Right forelimb (tissue), 1 donor: ENCODE measurements at places on chromosomes 7 and 10.

DNA sequence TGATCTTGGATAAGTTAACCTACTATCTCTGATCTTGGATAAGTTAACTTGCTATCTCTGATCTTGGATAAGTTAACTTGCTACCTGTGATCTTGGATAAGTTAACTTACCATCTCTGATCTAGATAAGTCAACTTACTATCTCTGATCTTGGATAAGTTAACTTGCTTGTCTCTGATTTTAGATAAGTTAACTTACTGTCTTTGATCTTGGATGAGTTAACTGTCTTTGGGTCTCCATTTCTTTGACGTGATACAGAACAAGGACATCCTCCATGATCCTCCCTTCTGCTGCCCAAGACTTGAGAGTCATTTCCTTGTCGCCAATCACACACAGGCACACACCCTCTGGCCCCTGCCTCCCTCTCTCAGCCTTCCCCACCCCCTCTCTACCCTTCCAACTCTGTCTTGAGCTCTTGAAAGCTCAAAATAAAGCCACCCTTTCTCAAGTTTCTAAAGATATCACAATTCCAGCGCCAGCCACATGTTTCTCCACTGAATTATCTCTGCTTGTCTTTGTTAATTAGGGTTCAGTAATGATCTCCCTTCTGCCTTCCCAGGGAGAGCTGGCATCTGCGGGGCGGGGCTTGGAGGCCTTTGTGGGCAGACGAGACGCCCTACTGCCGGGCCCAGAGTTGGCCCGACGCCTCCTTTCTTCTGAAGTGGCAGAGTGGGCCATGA lies 85.1 kb upstream of the GTF2I start:
- no peak for DNase-seq

DNA sequence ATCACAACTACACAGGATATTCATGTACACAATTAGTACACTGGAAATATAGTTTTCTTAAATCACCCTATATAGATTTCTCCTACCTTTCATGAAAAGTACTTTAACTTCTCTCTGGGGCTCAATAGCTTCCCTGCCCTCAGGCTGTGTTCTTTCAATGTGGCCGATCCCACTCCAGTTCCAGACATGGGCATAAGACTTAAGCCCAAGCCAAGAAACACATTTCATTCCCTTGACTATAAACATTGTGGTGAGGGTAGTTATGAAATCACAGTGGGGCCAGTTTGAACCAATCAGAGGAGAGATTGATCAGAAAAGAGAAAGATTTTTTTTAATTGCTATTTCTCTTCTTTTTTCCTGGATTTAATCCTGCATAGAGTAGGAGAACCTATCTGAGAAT lies 904.6 kb upstream of the SORCS1 start:
- DNase-seq = no peak

DNA sequence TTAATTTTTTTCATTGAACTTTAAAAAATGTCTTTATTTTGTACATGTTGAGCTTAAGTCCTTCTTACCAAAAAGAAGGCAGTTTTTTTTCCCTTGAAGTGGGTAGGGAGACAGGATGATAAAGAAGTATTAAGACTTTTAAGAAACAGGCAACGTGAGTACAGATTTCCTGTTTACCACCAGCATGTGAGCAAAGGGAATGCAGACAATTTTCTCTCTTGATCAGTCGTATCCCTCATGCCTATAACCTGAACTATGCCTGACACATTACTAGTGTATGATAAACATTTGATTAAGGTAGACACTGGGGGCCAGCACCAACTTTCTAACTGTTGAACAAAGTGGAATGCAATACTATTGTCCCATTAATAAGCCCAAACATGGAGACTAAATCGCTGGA lies 8.8 kb upstream of the OR2A2 start:
- DNase-seq = no peak

DNA sequence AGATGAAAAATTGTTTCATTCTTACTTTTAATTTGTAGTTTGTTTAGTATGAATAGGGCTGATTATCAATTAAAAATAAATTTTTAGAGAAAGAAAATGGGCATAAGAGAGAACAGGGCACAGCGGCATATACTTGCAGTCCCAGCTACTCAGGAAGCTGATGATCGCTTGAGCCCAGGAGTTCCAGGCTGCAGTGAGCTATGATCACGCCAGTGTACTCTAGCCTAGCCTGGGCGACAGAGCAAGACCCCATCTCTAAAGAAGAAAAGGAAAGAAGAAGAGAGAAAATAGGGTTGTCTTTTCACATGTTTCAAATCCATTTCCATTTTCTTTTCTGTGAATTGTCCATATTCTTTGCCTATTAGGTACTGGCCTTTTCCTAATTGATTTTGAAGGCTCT lies 8.0 kb downstream of the SMURF1 start:
- no peak for DNase-seq

DNA sequence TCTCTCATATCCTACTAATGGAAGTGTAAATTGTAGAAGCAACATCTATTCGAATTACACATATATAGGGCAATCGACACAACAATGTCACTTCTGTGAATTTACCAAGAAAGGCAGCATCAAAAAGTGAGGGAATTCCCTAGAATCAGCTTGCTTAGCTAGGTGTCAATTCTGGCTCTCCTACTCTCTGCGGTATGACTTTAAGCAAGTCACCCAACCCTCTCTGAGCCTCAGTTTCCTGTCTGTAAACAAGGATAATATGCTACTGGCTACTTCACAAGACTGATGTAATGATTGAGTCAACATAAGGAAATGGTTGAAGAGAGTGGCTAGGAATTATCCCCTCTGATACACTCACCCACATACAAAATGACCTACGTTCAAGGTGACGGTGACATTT lies 19.4 kb downstream of the CCDC6 start:
- DNase-seq = no peak

DNA sequence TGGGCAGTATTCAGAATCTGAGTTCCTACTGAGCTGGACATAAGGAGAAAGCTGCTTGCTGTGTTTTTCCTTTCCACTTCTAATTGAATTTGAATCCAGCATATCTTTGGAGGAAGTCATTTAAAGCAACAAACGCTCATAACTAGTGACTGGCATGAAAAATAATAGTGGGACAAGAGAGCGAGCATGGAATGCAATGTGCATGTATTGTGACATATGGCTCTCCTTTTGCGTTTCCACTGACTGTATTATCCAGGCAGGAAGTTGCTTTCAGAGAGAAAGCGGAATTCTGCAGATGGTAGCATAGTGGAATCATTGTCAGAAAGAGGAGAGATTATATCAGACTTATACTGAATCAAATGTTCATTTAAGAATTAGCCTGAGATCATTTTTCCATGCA lies 368.6 kb downstream of the REEP3 start:
- DNase-seq = no peak

DNA sequence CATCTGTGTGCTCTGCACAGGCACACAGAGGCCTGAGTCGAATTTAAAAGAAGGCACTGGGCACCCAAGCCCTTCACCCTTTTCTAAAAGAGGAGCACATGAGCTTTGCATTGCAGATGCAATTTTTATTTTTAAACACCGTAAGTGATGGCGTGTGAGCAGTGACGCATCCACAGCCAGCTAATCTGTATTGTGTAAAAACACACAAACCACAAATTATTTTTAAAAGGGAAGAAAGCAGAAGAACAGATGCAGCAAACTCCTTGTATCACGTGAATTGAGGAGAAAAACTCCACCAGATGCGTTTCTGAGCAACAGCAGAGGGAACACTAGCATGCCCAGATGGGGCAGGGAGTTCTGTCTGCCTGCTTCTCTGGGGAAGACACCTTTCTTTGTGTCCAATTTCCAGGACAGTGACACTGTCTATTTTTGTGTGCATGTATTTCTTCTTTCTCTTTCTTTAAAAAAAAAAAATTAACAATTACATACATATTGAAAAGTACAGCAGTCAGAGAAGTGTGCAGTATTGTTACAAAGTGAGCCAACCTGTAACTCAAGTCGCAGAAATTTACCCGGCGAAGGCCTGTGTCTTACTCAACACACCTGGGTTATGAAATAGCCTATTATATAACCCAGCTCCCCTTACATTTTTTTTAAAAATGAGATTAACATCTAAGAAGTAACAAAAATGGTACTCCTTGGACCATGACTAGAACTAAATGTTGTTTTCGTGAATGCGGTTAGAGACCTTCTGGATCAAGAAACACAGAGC lies 39.2 kb downstream of the EEPD1 start:
- no peak for DNase-seq

GRCh38 chr10:35707642-35708425 lies 65.7 kb upstream of the FZD8 start:
- DNase-seq = no peak

GRCh38 chr7:107860279-107860961 lies 30.6 kb upstream of the DLD start:
- no peak for DNase-seq

DNA sequence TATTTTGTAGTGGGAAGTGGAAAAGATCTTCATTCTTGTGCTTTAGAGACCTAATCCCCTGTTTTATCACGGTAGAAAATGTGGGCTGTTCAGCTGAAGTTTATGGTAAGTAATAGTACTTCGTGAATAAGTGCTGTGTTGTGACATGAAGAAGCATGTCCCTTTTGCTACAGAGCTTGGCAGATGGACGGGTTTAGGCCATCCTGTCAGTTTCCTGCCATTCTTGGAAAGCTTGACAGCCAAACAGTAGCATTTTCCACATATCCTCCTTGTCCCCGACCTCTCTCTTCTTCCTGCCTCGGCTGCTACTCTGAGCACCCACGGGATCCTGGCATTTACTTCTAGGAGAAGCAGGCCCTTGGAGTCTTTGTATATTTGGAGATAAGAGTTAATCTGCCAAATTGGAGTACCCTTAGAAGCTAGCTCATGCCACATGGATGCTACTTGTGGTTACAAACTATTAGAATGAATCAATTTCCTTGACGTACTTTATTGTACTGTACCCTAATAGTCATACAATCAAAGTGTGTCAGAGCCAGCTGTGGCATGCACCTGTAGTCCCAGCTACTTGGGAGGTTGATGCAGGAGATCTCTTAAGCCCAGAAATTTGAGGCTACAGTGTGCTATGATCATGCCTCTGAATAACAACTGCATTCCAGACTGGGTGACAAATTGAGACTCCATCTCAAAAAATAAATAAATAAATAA lies 39.2 kb downstream of the PNLIPRP3 start:
- DNase-seq = no peak

DNA sequence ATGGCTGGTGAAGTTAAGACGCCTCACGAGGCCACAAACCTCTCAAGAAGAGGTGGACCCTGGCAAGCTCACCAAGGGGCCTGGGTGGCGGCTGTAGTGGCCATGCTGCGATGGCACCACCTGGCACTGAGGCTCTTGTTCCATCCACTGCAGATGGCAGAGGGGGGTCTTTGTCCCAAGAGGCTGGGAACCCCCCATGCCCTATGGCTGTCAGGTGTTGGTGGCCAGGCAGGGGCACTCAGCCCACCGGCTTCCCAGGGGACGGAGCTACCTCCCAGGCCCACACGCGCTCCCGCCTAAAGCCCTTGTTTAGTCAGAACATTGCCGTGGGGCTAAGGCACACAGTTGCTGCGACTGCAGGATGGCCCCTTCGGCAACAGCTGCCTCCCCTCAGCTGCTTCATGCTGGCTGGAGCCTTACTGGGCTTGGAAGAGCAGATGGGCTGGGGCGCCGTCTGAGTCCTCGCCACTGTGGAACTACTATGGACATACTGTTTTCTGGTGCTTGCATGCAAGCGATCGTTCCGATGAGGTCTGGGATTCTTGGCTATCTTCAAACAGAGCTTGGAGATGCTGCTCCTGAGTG lies 46.8 kb downstream of the DPYSL4 start:
- DNase-seq = no peak

- no peak for DNase-seq
Measured at GRCh38 chr7:114209968-114210367, 204.6 kb upstream of the FOXP2 start.

DNA sequence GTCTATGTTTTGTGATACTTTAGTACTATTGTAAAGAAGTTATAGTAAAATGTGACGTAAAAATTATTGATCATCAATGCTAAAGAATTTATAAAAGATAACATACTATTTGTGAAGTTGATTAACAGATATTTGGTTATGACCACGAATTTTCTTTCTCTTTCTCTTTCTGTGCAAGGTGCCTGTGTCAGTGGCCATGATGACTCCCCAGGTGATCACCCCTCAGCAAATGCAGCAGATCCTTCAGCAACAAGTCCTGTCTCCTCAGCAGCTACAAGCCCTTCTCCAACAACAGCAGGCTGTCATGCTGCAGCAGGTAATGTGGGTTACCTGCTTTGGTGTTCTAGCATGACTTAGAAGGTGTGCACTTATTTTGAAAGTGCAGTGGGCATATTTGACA lies 213.7 kb downstream of the FOXP2 start:
- DNase-seq = no peak

GRCh38 chr10:52639652-52640051 lies 132.9 kb downstream of the MBL2 start:
- DNase-seq = no peak

GRCh38 chr10:51699145-51699474 lies 285 bp downstream of the CSTF2T start:
- DNase-seq = peak; percentile 45

- no peak for DNase-seq
Measured at GRCh38 chr7:137996871-137997270, 5.0 kb downstream of the CREB3L2 start.

- no peak for DNase-seq
Measured at GRCh38 chr7:25260862-25261494, 32.7 kb upstream of the NPVF start.

DNA sequence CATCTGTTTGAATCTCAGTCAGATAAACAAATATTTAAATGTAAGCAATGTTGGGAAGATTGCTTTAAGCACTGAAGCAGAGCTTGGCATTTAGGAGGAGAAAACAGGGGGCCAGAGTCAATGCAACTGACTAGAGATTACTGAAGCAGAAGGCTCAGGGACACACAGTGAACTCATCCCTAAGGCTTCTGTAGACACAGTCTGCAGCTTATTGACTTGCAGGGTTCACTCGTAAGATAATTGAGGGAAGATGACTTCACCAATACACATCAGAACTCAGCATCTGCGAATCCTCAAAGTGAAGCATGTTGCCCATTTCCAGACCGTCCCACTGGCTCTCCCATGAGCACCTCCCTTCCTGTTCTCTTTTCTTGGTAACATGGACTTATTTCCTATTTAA lies 363.4 kb upstream of the PFKP start:
- no peak for DNase-seq

- no peak for DNase-seq
Measured at GRCh38 chr10:78199759-78200158, 166.1 kb downstream of the RPS24 start.

GRCh38 chr10:5574642-5575131 lies 49.9 kb downstream of the CALML3 start:
- no peak for DNase-seq

DNA sequence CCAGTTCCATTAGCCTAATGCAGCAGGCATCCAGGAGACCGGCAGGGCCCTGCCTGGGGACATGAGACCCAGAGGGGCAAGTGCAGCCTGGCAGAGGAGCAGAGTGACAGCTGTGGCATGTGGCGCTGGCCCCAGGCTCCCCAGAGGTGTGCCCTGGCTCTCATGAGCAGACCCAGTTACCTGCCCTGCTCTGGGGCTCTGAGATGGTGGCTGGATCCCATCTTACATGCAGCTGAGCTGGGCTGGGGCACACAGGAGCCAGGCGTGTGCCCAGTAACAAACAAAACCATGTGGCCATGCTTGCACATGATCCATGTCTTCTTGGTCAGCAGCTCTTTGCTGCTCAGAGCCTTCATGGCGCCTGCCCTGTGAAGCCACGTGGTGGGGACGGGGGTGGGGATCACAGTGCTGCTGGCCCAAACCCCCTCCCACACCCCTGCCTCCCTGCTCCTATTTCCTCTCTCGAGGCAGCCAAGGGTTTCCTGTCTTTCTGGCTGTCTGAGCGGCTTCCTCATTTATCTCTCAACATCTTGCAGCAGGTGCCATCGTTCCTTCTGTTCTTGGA lies 40.3 kb upstream of the GTF2I start:
- DNase-seq = no peak
